ENCODE measurements at places on chromosomes 1 and 21.

GRCh38 chr1:159751031-159751430 is 29.7 kb upstream of the DUSP23 start:
- no peak for DNase-seq

DNA sequence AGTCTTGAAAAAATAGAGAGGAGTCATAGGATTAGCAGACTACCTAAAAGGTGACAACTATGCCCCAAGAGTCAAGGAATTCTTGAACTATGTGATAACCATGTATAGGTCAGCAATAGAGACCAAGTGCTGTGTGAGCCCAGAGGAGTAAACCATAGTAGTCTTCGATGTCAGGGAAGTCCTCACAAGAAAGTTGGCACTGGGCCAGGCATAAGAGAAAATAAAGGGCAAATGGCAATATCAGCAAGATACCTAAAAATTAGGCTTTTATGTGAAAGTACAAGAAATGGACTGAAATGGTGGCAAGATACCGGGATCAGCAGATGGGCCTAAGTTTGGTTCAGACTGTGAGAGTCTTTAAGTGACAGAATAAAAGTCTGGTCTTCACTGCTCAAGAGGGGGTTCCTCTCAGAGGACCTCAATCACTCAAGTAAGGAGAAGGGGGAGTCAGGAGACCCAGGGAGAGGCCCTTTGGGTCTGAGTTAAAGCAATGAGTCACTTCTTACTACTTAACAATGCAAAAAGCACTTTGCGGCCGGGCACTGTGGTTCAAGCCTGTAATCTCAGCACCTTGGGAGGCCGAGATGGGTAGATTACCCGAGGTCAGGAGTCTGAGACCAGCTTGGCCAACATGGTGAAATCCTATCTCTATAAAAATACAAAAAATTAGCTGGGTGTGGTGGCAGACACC is 95.0 kb downstream of the TEX35 start:
- DNase-seq = no peak

DNA sequence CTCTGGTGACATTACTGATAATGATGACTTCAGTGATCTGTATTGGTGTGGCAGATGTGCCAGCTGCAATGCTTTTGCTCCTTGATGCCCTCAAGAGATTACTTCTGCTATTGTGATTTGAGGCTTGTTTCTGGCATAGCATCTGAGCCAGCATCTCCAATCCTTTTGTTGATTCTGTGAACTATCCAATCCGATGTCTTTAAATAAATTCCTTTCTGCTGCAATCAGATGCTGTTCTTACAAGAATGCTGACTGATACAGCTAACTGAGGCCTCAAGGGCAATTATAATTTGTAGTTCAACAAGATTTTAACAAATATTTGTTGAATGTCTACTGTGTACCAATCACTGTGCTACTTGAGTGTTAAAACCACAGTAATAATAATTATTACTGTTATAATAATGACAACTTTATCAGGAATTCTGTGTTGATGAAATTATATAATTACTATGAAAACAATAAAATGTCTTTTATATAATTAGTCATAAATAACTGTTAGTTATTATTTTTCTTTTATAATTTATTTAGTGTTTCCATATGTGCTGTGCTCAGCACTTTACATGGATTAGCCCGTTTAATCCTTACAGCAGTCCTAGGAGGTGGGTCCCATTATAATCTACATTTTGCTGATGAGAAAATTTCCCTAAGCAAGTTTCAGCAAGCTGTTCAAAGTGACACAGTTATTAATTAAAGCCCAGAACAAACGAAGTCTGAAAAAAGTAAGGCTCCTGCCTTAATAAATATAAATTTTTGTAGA is 308.2 kb downstream of the BRINP3 start:
- no peak for DNase-seq

GRCh38 chr21:20789729-20790500 is 208.3 kb upstream of the NCAM2 start:
- no peak for DNase-seq

GRCh38 chr1:207035877-207036551 is 3.5 kb upstream of the C1orf116 start:
- no peak for DNase-seq

DNA sequence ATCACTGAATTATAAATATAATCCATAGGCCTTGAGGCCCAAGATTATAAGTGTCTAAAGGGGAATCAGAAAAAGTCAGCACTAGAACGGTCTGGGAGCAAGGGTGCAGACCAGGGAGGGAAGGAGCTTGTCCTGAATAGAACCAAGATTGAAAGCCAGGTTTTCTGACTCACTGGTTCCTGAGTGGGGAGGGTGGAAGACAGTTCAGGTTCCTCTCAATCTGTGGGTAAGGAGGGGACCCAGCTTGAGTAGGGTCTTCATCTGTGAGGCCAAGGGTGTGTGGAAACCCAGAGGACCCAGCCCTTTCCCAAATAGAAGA is 842 bp downstream of the LENEP start:
- DNase-seq = no peak

DNA sequence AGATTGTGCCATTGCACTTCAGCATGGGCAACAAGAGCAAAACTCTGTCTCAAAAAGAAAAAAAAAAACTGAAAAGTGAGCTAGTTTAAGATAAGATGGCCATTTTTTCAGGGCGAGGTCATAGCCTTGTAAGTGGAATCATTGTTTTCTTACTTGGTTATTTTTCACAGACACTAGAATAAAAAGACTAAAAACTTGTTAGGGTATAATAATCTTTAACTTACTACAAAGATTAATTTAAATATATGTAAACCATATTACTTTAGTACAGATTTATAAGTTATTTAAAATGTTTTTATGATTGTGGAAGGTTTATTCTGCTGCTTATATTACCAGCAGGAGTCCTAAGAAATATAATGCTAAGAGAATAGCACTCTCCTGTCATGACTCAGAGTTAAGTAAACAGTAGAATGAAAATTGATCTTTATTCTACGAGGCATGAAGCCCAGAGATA is 23.5 kb downstream of the ANGPTL1 start:
- no peak for DNase-seq

GRCh38 chr1:46812065-46812963 is 13.5 kb downstream of the CYP4B1 start:
- DNase-seq = no peak

DNA sequence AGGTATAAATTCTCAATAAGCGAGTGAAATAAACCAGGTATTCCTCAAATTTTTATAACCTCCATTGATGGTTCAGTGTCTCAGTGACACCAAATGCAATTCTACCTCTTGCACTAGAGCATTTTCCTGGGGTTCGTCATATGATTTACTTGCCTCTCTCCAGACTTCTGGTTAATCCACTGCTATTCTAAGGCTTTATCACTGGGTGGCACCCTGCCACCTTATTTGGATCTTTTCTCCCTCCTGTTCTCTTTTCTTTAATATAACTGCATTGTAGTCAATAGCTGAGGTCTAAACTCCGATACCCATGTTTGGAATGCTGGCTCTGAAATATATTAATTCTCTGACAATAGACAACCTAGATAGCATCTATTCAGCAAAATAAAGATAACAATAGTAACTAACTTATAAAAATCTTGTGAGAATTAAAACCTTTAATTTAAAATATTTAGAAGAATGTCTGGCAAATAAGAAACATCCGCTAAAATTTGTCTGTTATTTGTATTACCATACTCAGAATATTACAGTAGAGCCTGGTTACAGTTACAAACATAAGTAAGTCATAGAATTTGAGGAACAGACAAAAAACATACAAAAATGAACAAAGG is 436.4 kb downstream of the PLA2G4A start:
- no peak for DNase-seq

DNA sequence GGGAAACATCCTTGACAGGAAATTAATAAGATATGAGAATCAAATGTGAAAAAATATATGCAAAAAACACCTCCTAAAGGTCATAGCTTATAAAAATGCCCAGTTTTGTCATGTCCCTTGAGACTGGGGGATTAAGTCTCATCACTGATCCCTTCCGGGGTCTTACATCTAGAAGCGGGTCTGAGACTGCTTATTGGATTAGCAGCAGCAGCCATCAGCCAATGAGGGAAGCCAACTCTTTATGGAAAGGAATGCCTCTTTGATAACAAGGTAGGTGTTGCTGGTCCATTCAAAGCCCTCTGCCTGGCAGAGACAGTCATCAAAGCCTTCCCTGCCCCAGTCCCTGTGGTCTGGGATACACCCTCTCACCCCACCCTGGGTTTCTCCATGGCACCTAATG is 3.9 kb upstream of the CACNA1S start:
- no peak for DNase-seq

- no peak for DNase-seq
Measured at GRCh38 chr1:230142608-230143210, 75.7 kb downstream of the GALNT2 start.

- DNase-seq = no peak
Measured at GRCh38 chr1:22670352-22670975, 17.4 kb downstream of the C1QB start.

GRCh38 chr1:156129687-156130577 is 15.4 kb downstream of the LMNA start:
- no peak for DNase-seq

- DNase-seq = no peak
Measured at GRCh38 chr1:203563291-203563690, 63.3 kb upstream of the ATP2B4 start.

DNA sequence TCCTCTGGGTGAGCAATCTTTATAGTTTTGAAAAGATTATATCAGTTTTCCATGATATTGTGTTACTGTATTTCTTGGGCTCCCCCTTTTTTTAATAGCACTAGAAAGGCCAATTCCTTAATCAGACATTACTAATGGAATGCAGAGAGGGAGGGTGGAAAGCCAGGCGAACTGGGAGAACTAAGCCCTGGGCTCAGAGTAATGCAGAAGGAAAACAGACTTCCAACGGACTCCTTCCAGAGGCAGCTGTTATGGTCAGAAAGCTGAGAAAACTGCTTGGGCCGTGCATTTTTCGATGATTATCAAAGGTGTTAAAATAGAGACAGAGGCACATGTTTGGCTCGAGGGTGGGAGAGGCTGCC is 206.3 kb downstream of the FOXD2 start:
- DNase-seq = no peak

DNA sequence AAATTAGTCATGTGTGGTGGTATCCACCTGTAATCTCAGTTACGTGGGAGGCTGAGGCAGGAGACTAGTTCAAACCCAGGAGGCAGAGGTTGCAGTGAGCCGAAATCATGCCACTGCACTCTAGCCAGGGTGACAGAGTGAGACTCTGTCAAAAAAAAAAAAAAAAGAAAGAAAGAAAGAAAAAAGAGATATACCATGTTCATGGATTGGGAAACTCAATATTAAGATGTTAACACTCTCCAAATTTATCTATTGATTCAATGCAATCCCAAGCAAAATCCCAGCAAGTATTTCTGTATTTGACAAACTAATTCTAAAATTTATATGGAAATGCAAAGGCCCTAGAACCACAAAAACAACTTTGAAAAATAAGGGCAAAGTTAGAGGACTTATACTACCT is 11.0 kb upstream of the SHISAL2A start:
- DNase-seq = no peak

GRCh38 chr21:36639769-36640168 is 59.1 kb upstream of the SIM2 start:
- no peak for DNase-seq

DNA sequence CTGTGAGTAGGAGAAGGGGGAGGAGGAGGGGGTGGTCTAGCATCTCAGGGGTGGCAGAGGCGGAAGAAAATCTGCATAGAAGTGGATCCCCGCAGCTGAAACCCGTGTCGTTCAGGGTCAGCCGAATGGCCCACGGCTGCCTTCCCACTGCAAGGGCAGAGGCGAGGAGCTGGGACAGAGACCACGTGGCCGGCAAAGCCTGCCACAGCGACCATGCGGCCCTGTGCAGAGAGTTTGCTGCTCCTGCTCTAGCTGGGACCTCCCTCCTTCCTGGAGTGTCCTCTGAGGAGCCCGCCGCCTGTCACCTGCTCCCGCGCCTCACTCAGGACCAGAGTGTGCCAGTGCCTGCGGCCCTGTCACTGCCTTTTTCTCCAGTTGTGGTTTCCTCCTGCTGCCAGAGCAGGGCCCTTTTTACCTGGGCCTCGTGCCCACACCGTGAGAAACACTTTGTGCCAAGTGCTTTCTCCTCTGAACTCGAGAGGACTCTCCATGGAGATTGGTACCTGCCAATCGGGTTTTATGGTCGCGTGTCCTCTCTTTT is 5.4 kb upstream of the TRPM2 start:
- no peak for DNase-seq

DNA sequence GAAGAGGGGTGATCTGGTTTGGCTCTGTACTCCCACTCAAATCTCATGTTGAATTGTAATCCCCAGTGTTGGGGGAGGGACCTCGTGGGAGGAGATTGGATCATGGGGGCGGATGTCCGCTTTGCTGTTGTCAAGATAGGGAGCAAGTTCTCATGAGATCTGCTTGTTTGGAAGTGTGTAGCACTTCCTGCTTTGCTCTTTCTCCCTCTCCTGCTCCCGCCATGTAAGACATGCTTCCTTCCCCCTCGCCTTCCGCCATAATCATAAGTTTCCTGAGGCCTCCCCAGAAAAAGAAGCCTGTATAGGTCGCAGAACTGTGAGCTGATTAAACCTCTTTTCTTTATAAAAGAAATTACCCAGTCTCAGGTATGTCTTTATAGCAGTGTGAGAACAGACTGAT is 27.9 kb downstream of the MYOM3 start:
- DNase-seq = no peak

DNA sequence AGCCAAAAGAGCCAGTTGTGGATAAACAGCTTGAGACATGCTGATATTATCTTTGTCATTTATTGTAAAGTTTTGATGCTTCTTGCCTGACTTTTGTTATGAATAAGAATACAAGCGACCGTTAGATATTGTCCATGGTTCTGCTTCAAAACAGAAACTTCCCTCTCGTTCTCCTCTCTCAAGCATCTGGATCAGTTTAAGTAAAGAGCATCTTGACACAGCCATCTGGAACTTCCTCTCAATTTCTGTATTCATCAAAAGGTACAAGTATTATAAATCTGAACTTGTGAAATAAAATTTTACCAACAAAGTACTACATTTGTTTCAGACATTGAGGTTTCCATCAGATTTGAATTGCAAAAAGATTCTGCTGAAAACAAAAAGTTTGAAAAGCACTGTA is 36.4 kb upstream of the CLDN14 start:
- DNase-seq = no peak

DNA sequence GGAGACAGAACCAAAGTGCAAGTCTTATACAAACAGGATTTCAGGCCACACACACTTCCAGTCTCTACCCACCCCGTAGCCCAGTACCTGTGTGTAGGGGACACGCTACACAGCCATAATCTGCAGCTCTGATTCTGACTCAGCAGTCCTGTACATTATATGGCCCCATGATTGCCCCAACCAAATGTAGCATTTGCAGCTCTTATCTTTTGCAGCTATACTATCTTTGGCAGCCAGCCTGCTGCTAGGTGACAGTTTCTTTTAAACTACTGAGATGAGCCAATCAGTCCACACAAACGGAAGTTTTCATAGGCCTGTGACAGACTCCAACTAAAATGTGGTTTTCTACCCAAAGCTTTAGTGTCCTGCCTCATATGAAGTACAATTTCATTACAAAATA is 259.6 kb upstream of the ST6GALNAC5 start:
- no peak for DNase-seq

- DNase-seq = no peak
Measured at GRCh38 chr1:19311503-19311930, 427 bp downstream of the AKR7A2 start.

- no peak for DNase-seq
Measured at GRCh38 chr1:46692811-46693770, 21.4 kb downstream of the TEX38 start.
